ENCODE measurements at places on chromosomes 6 and 20. TPM values are rescaled to one million over a fixed set of nuclear protein-coding genes. Genes with fewer than 3 reads are reported as not detected.

- DNase-seq, result no peak
Measured at GRCh38 chr6:9292975-9293374, 857.6 kb upstream of the SLC35B3 start.

DNA sequence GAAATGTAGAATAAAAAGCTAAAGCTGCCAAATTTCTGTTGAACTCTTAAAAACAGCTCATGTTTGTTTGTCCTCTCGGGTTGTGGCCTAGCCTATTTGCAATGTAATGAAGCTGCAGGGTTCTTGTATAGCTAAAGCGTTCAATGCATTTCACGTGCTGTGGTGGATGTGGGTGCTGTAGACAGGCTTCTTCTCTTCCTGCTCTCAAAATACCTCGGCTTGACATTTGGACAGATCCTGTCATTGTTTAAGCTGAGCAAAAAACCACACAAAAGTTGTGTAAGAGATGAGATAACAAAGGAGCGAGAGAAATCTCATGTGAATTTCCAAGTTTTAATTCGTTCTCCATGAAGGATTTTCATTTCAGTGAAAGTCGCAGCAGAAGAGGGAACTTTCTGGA, 196.3 kb upstream of the UST start:
- DNase-seq, result no peak

The KIAA0408 gene
- total RNA-seq, result 0.91 TPM

GRCh38 chr20:44038681-44039123, 124.0 kb downstream of the TOX2 start:
- no peak for DNase-seq

The GJA10 gene
- total RNA-seq, result not detected

The ULBP2 gene
- 7.6 TPM for total RNA-seq

GRCh38 chr20:10631126-10631525, 42.7 kb downstream of the JAG1 start:
- DNase-seq, result no peak

DNA sequence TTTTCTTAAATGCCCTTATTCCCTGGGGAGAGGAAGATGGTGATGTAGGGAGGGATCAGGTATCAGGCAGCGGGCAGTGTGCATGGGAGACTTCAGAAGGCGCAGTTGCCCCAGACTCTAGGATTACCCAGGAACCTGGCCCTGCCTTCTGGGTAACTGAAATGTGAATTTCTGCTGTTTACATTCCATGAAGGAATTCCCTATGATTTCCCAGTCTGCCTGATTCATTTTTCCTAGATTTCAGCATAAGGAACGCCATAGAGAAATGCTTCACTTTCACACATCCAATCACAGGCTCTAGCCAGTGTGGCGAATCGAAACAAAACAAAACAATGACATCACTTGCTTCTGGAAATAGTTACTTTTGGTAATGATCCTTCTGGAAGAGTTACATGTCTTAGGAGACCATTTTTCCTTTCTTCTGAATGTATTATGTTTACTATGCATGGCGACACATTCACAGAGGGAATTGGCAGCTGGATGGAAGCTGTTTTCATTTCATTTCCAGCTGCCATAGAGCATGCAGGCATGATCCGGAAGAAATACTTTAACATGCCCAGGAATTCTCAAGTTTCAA, 33.3 kb downstream of the LRP11 start:
- no peak for DNase-seq

GRCh38 chr6:110337486-110337885, 20.7 kb downstream of the METTL24 start:
- DNase-seq, result no peak

DNA sequence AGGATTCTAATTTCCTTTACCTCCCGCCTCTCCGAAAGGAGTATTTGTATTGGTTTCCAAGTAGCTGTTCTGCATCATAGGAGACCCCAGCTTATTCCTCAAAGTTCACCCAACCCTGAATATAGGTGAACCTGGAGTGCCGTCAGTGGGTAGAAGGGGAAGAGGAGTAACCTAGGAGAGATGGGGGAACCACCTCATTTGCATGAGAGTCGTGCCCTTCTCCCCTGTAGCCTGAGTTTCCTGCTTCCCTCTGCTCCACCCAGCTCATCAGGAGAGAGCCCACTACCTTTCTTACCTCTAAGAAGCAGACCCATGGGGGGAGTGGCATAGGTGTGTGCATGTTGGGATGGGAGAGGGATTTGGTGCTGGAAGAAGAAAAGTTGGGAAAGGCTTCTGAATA, 17.3 kb upstream of the WFDC2 start:
- DNase-seq, result peak; percentile 44

The MUC22 gene
- total RNA-seq, result not detected

- no peak for DNase-seq
Measured at GRCh38 chr6:61200444-61200843, 1085.6 kb downstream of the KHDRBS2 start.

The TTBK1 gene
- total RNA-seq, result 0.29 TPM
